ENCODE measurements at places on chromosomes 1 and 21.

GRCh38 chr1:45925728-45926287 is 122.4 kb downstream of the MAST2 start:
- no peak for DNase-seq

GRCh38 chr1:204073837-204074273 is 940 bp downstream of the SOX13 start:
- DNase-seq: peak; percentile 67

DNA sequence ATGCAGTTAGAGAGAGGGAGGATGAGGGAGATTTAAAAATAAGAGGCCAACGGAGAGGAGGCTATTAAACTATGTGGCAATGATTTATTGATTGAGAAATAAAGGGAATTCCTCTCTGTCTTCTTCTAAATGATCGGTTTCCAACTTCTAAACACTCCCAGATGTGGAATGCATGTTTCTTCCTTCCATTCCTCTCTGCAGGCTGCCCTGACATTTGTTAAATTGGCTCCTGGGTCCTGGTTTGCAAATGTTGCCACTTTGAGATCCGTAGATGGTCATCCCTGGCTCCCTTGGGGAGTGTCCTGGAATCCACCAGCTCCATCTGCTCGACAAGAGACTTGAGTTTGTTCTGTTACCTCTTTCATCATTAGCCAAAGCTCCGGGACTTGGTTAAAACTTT is 10.3 kb upstream of the C1orf198 start:
- peak; percentile 86 for DNase-seq

- DNase-seq: no peak
These were observed 2.4 kb downstream of the TMEM125 start for GRCh38 chr1:43272161-43272560.

DNA sequence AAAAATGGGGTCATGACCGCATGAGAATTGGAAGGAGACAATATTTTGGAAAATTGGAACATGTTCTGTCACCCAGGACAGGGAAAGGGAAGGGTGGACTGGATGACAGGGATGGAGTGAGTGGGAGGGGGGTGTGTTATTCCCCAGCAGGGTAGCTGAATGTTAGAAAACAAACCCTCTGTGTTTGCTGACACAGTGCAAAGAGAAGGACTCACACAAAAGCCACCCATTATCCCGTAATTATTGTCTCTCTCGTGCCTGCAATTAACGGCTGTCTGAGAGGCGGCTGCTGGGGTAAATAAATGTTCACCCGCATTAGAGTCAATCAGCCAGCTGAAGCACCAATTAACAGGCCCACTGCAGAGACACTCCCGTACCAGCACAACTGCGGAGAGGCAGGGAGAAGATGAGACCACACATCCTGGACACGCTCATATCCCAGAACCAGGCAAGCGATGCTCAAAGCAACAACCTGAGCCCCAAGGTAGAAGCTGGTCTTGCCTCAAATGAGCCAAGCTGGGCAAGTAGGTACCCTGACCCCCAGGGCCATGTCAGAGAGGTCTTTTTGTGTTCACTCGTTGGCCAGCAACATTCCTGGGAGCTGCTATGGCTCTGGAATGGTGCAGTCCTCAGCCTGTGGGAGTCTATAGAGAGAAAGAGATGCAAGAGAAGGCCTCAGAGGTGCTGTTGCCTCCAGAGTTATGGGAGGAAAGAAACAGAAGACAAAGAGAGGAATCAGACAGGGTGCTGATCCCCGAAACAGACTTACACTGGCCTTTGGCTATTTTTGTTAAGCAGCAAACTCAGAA is 19.4 kb downstream of the PLEKHA6 start:
- no peak for DNase-seq

- DNase-seq: no peak
These were observed 88.1 kb downstream of the NRDC start for GRCh38 chr1:51790385-51790784.

DNA sequence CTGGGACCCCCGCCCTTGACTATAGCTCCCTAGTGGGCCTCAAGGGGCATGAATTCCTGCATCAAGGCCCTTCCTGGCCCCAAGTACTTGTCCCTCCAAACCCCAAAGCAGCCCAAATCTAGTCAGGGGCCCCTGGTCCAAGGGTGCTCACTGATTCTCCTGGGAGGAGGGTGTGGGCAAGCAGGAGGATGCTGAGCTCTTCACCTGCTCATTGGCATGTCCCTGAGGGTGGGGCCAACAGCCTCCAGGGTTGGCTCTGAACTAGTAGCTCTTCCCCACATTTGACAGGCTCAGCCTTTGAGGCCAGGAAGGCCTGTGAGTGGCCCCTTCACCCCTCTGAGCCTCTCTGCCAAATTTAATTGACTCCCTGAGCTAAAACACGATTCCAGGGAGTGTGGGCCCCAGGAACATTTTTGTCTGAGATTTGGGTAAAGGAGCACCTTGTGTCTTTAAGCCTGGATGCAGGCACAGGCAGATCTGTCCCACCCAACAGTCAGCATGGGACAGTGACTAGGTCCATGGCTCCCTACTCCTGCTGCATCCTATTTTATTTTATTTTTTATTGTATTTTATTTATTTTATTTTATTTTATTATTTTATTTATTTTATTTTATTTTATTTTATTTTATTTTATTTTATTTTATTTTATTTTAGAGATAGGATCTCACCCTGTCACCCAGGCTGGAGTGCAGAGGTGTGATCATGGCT is 11.0 kb upstream of the WNT9A start:
- no peak for DNase-seq

DNA sequence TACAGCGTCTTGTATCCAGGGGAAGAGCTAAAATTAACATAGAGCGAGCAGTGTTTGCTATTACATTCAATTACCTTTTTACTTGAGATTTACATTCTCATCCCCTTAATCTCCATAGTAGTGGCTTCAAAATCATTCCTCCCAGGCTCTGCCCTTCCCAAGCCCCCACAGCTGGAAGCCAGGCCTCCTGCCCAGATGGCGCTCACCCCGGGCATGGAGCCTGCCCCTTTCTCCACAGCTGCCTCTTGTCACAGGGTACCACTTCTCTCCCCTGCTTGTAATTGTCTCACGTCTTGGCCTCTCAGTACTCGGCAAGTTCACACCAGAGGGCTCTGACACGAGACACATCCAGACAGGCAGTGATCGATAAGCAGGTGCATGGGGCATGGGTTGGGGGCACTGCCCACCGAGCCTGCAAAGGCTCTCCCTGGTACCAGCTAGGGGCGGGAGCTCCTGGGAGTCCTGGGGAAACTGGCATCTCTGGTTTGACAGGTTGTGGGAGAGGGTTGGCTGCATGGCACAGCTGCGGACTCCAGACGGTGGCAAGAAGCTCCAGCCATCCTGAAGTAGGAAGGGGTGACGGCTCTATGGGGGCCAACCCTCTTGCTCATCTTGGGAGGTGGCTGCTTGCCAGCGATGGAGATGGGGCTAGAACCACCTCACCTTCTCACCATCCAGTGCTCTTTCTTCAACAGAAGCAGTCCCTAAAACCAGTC is 20.1 kb downstream of the CASZ1 start:
- DNase-seq: no peak

DNA sequence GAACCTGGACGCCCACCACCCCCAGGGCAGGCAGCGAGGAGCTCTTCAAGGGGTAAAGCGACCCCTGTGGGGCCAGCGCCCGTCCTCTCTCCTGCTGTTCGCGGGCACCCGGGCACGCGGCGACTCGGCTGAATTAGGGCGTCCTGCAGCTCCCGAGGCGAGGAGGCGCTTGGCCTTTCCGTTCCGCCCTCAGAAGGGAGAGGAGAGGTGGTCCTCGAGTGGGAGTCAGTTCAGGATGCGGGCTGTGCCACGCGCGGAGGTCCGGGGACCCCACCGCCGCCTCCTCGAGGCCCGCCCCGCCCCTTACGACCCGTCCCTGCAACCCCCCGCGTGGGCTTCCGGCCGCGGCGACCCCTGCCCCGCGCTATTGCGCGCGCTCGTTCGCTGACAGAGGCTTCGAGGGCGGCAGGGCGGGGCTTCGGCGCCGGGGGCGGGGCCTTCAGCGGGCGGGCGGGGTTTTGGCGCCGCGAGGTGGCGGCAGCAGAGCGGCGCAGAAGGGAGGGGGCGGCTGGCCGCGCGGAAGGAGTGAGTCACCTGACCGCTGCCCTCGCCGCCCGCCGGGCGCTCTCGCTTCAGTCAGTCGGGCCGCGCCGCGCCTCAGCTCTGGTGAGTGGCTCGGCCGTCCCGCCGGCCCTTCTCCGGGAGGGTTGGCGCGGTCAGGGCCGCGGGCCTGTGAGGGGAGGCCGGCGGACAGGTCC is at the start of gene BACH1:
BACH1 (plus strand) TSS at position 575 of the 698 bp plus-strand sequence. CDS start 22,359 bp downstream, outside the sequence.
- DNase-seq: peak; percentile 93

DNA sequence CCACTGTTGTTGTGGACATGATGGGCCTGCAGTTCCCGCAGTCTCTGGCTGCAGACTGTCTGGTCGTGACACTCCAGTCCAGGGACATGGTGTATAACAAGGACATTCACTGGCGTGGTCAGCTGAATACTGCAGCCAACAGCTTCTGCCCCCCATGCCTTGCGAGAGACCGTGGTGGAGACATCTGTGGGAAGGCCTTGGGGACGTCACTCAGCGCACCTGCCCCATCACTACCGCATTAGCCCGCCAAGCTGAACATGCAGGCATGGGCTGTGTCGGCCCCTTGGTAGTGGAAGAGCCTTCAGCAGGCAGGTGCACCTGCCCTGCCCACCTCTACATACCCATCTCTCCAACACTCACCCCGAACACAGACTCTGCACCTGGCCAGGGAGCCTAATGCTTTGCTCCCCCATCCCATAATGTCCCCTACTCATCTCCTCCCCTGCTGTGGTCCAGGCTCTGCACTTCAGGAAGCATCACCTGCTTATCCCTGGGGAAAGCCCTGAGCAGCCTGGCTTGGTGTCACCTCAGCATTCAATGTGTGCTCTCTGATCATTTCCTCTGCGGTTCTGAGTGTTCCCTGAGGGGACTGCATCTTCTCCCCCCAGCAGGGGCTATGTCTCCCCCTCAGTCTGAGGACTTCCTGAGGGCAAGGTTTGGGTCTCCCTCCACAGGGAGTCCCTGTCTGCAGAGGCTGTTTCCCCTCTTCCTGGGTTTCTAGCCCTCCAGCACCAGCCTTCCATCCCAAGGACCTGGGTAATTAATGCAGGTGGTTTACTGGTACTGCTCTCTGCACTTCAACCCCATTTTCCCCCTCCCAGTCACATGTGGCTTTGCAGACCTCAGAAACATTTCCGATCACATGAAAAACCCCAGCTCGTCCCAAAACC is 3.2 kb downstream of the PGLYRP4 start:
- DNase-seq: no peak

DNA sequence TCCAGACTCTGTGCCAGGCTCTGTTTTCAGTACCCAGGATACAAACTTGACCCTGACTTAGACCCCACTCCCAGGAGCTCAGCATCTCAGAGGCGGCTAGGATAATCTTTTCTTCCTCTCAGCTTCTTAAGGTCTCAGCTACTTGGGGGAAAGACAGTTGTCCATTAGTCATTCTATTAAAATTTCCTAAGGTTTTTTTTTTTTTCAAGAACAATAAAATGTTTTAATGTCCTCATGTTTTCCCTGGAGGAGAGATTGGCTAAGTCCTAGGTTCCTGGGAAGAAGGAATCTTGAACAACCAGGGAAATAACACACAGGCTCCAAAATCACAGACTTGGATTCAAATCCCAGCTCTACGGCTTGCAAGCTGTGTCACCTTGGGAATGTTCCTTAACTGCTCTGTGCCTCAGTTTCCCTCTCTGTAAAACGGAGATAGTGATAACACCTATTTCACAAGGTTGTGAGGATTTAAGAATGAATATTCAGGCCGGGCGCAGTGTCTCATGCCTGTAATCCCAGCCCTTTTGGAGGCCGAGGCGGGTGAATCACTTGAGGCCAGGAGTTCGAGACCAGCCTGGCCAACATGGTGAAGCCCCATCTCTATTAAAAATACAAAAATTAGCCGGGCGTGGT is 33.0 kb downstream of the CDK18 start:
- DNase-seq: no peak

- DNase-seq: no peak
These were observed 52.6 kb upstream of the RBM15 start for GRCh38 chr1:110286564-110286963.

DNA sequence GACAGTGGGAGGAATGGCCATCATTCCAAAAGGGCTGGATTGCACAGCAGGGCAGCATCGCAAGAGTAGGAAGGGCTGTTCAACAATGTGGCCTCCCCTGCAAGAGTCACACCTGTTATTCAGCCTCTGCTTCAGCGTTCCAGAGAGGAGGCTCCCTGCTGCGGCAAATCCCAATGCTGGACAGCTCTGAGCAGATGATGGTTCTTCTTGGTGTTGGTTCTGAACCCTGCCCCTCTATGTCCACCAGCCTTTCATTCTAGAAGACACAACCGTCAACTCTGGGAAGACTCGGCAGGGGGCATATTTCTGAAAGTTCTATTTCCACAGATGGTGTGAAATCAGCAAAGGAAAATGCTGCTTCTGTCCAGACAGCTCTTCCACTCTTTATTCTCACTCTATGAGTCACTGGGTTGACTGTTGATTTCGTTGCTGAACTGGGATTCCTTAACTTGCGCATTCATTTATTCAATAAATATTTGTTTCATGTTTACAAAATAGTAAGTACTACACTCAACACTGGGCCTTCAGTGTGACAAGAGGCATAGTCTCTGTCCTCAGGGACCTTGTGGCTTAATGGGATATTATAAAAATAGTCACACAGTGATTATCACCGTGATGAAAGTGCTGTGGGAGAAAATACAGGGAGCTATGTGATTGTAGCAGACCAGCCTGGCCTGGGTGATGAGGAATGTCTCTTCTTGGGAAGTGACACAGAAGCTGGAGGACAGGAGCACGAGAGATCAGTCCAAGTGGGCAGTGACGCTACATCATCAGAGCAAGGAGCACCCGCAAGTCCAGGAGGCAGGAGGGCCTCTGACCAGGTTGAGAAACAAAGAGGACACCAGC is 260.3 kb downstream of the SIPA1L2 start:
- DNase-seq: no peak

- DNase-seq: peak; percentile 74
These were observed 82.2 kb upstream of the SSX2IP start for GRCh38 chr1:84772428-84772943.

GRCh38 chr1:27672750-27673112 is 739 bp upstream of the IFI6 start:
- no peak for DNase-seq

DNA sequence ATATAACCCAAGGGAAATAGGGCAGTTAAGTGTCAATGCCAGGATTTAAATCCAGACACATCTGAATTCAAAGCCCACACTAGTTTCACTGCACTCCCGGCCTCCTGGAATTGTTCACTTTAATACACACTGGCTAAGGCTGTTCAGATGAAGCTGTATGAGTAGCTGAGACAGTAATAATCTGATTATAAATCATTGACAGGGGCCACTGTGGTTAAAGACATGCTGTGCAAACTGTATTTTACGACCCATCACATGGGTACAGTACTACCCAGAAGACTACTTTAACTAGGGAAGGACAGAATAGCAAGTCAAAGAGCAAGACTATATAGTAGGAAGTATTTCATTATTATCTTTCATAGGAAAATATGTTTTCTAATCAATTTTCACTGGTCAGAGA is 16.1 kb upstream of the NTNG1 start:
- DNase-seq: no peak

DNA sequence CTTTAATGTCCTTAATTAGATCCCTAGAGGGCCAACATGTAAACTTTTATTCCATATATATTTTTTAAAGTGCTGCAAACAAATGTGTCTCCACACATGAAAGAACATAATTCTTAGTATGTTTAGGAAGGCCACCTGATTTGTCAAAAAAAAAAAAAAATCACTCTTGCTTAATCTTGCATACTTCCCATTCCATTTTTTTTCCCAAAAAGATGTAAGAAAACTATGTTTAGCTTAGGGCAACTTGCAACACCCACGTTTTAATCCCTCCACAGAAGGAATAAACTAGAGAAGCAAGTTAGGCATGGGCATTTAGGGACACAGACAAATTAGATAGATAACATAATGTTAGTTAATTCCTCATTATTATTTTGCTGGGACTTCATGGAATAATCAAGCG is 5.6 kb downstream of the YOD1 start:
- no peak for DNase-seq
